ENCODE measurements at places on chromosomes 7 and 10. TPM values are rescaled to one million over a fixed set of nuclear protein-coding genes. Genes with fewer than 3 reads are reported as not detected.

The ACTL6B gene
- total RNA-seq = not detected

The TNRC18 gene
- total RNA-seq = 49.5 TPM

The CDC14C gene
- total RNA-seq = 0.03 TPM

The CTAGE6 gene
- not detected for total RNA-seq

The GRID1 gene
- 0.29 TPM for total RNA-seq

The TCAF1 gene
- total RNA-seq = 19.9 TPM

The SPDYE2B gene
- not detected for total RNA-seq

The FFAR4 gene
- total RNA-seq = 0.06 TPM

The GBX1 gene
- total RNA-seq = not detected

The MCMBP gene
- total RNA-seq = 85.0 TPM

The ADAM22 gene
- total RNA-seq = 0.24 TPM

The LANCL2 gene
- 13.6 TPM for total RNA-seq

The FOXI2 gene
- not detected for total RNA-seq

The CFAP70 gene
- total RNA-seq = 0.17 TPM

The ADIRF gene
- not detected for total RNA-seq

The BAIAP2L1 gene
- total RNA-seq = 38.0 TPM

The TDRD1 gene
- total RNA-seq = not detected

The TLX1 gene
- total RNA-seq = not detected

The MAGI2 gene
- 0.49 TPM for total RNA-seq

The SRRM3 gene
- total RNA-seq = 13.5 TPM

The HKDC1 gene
- 8.9 TPM for total RNA-seq

The SLC37A3 gene
- 27.2 TPM for total RNA-seq

The TRIP6 gene
- 52.4 TPM for total RNA-seq

The CALY gene
- 0.74 TPM for total RNA-seq

The WNT8B gene
- not detected for total RNA-seq

The FKBP6 gene
- not detected for total RNA-seq

The PPP1R17 gene
- not detected for total RNA-seq

The LDB3 gene
- 0.16 TPM for total RNA-seq

The DENND2A gene
- 0.64 TPM for total RNA-seq

The AMPH gene
- total RNA-seq = 0.05 TPM

The PRSS58 gene
- not detected for total RNA-seq

Data from A549 treated with AZD2906 at 1 μM for 4 hours (cell line).